ENCODE measurements at places on chromosomes 3 and 15. TPM values are rescaled to one million over a fixed set of nuclear protein-coding genes. Genes with fewer than 3 reads are reported as not detected.

DNA sequence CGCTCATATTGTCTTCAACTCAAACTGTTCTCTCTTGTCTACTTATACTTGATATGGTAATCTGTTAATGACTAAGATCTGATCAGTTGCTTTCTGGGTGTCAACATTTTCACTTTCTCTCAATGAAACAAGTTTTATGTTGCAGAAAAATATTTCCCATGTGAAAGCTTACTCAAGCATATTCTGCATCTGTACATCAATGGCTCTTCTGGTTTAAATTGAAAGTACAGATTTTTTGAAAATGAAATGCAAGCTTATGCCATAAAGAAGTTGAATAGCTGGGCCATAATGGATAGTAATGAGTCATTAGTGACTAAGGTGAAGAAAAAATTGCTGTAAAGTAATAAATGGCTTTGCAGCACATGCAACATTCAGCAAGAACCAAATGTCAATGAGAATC, 140.7 kb downstream of the BCHE start:
- H3K4me3 ChIP-seq: no peak overlapping the region
- H3K4me1 ChIP-seq: no peaks in the 10 kb centered on the region
- DNase-seq: no peak
- H3K27me3 ChIP-seq: no peaks in the 10 kb centered on the region

DNA sequence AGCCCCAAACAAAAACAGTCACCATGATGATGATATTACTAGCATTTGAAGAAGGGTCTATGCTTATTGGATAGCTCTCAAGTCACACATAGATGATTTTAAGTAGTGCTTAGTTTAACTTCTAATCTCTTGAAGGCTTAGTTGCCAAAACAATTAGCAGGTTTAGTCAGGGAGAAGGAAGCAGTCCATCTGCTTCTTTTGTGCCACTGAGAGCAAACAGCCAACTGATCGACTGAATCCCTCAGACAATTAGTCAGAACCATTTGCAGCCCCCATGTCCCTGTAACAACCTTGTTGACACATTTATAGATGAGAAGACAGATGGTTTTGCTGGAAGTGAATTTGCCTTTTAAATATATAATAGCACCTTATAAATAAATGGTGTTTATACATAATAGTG, 585.1 kb upstream of the SUCLG2 start:
- H3K4me1 ChIP-seq: no peaks in the 10 kb centered on the region
- no peak overlapping the region for H3K27ac ChIP-seq
- no peak overlapping the region for H3K4me3 ChIP-seq
- DNase-seq: no peak
- no peaks in the 10 kb centered on the region for H3K36me3 ChIP-seq
- no peaks in the 10 kb centered on the region for H3K27me3 ChIP-seq

DNA sequence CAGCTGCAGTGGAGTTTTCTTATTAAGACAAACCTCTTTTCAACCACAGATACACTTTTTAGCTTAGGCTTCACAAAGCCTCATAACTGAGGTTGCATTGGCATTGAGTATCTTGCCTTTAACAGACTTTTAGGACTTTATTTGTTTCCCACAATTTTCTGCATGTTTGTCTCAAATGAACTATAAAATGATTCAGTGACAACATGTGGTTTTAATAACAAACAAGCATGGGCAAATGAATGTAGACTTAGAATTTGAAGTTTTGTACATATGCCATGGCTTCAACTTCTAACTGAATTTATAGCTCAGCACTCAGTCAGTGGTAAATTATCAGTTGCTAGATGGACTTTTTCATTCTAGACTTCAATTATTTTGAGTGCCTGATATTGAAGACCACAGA, 101.6 kb downstream of the SLC25A26 start:
- H3K27me3 ChIP-seq: no peaks in the 10 kb centered on the region
- H3K4me1 ChIP-seq: peaks cover 5% of the 10 kb centered on the region
- peaks cover 8% of the 10 kb centered on the region for H3K36me3 ChIP-seq

The PRR20G gene
- total RNA-seq: not detected

GRCh38 chr15:56736881-56737707, 3.8 kb upstream of the ZNF280D start:
- H3K4me3 ChIP-seq: no peak overlapping the region
- no peak for DNase-seq
- H3K36me3 ChIP-seq: peaks cover 2% of the 10 kb centered on the region

GRCh38 chr3:182682263-182683241, 110.8 kb upstream of the ATP11B start:
- H3K4me1 ChIP-seq: peaks cover 6% of the 10 kb centered on the region
- H3K4me3 ChIP-seq: peak overlapping the region; percentile 67
- H3K27me3 ChIP-seq: peaks cover 40% of the 10 kb centered on the region
- H3K36me3 ChIP-seq: no peaks in the 10 kb centered on the region
- peak; percentile 63 for DNase-seq
- H3K27ac ChIP-seq: no peak overlapping the region

GRCh38 chr3:195835791-195836190, 24.1 kb upstream of the MUC4 start:
- H3K27ac ChIP-seq: no peak overlapping the region
- no peak overlapping the region for H3K4me3 ChIP-seq
- no peaks in the 10 kb centered on the region for H3K4me1 ChIP-seq

DNA sequence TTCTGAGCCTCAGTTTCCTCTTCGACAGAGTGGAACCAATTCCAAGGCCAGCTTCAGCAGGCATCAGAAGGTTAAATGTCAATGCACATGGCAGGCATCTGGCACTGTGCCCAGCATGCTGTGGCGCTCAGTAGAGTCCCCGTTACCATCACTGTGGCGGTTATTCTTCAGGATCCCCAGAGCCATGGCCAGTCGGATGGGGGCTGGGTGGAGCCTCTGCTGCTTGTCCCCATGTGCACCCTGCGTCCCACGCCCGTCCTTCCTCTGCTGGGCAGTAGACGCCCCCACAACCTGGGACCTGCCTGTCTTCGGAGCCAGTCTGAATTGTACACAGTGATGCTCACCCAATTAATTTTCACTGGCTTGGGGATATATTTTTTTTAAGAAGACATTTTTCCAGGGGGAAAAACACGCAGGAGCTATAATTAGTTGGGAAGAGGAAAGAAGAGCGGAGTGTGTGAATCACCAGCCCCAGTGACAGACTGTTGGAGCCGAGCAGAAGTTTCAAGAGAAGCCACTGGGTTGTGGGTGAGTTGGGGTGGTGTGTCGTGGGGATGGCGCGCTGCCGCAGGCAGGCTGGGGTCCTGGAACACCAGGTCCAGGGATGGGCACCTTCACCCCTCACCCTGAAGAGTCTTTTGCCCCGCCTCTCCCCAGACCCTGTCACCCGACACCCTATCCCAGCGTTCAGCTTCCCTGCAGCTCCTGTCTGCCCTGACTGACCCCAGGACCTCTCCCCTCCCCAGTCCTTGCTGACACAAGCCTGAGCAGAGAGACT, 26.8 kb upstream of the RPL29 start:
- H3K27ac ChIP-seq: no peak overlapping the region
- no peaks in the 10 kb centered on the region for H3K27me3 ChIP-seq
- H3K4me3 ChIP-seq: no peak overlapping the region

- H3K4me1 ChIP-seq: no peaks in the 10 kb centered on the region
- no peaks in the 10 kb centered on the region for H3K27me3 ChIP-seq
- no peak for DNase-seq
- no peak overlapping the region for H3K4me3 ChIP-seq
- no peaks in the 10 kb centered on the region for H3K36me3 ChIP-seq
- no peak overlapping the region for H3K27ac ChIP-seq
These were observed 392.6 kb upstream of the NAALADL2 start for GRCh38 chr3:174466471-174467054.
